ENCODE measurements at places on chromosomes 11 and 22. TPM values are rescaled to one million over a fixed set of nuclear protein-coding genes. Genes with fewer than 3 reads are reported as not detected.

The INCENP gene
- polyA plus RNA-seq: 21.6 TPM

The APOL5 gene
- not detected for polyA plus RNA-seq

The WNT11 gene
- 0.92 TPM for polyA plus RNA-seq

The MS4A6E gene
- not detected for polyA plus RNA-seq

The TMEM135 gene
- polyA plus RNA-seq: 4.8 TPM

The TRIM66 gene
- 2.3 TPM for polyA plus RNA-seq

The FAM111B gene
- 1.8 TPM for polyA plus RNA-seq

The RIMBP3C gene
- polyA plus RNA-seq: not detected

The BIRC2 gene
- polyA plus RNA-seq: 41.4 TPM

The GGT5 gene
- 26.2 TPM for polyA plus RNA-seq

The LRRC74B gene
- 0.06 TPM for polyA plus RNA-seq

The PRAME gene
- polyA plus RNA-seq: not detected

The OR51A2 gene
- polyA plus RNA-seq: not detected

The SOX10 gene
- 0.23 TPM for polyA plus RNA-seq

The MRGPRF gene
- polyA plus RNA-seq: 4.2 TPM

The GDPD5 gene
- 2.4 TPM for polyA plus RNA-seq

The RASGRP2 gene
- 2.1 TPM for polyA plus RNA-seq

The LDLRAD3 gene
- 0.23 TPM for polyA plus RNA-seq

The BCO2 gene
- polyA plus RNA-seq: not detected

The OR10G6 gene
- not detected for polyA plus RNA-seq

The CARNS1 gene
- not detected for polyA plus RNA-seq

The OR51D1 gene
- not detected for polyA plus RNA-seq

The AGBL2 gene
- 0.92 TPM for polyA plus RNA-seq

The CRYBA4 gene
- not detected for polyA plus RNA-seq

The SNX32 gene
- polyA plus RNA-seq: not detected

The CST6 gene
- 1.2 TPM for polyA plus RNA-seq

The RASD2 gene
- 20.6 TPM for polyA plus RNA-seq

The GNG3 gene
- 1.2 TPM for polyA plus RNA-seq

The ANO9 gene
- polyA plus RNA-seq: 123 TPM

The CRELD2 gene
- 11.4 TPM for polyA plus RNA-seq

The AMOTL1 gene
- polyA plus RNA-seq: 0.69 TPM

The FGF4 gene
- polyA plus RNA-seq: not detected

The UPK3A gene
- polyA plus RNA-seq: 0.98 TPM

The RHOD gene
- polyA plus RNA-seq: 11.2 TPM

The CLDN5 gene
- polyA plus RNA-seq: 21.6 TPM

The HBG2 gene
- not detected for polyA plus RNA-seq

The MMP12 gene
- 2.4 TPM for polyA plus RNA-seq

The GTSE1 gene
- 1.6 TPM for polyA plus RNA-seq

The CLMP gene
- polyA plus RNA-seq: 1.4 TPM

The KLHL35 gene
- polyA plus RNA-seq: 0.41 TPM

The ANO5 gene
- polyA plus RNA-seq: 0.66 TPM

The PARVA gene
- polyA plus RNA-seq: 16.8 TPM

The RAB36 gene
- 1.5 TPM for polyA plus RNA-seq

The DRG1 gene
- 35.8 TPM for polyA plus RNA-seq

The INS gene
- not detected for polyA plus RNA-seq

The TBX10 gene
- 15.8 TPM for polyA plus RNA-seq

The ST14 gene
- 324 TPM for polyA plus RNA-seq

The ZW10 gene
- polyA plus RNA-seq: 8.5 TPM

The SLC22A8 gene
- polyA plus RNA-seq: not detected

The CRYBB3 gene
- not detected for polyA plus RNA-seq
